Hindlimb muscle (tissue), 1 donor: ENCODE measurements at places on chromosomes 5 and 9.

DNA sequence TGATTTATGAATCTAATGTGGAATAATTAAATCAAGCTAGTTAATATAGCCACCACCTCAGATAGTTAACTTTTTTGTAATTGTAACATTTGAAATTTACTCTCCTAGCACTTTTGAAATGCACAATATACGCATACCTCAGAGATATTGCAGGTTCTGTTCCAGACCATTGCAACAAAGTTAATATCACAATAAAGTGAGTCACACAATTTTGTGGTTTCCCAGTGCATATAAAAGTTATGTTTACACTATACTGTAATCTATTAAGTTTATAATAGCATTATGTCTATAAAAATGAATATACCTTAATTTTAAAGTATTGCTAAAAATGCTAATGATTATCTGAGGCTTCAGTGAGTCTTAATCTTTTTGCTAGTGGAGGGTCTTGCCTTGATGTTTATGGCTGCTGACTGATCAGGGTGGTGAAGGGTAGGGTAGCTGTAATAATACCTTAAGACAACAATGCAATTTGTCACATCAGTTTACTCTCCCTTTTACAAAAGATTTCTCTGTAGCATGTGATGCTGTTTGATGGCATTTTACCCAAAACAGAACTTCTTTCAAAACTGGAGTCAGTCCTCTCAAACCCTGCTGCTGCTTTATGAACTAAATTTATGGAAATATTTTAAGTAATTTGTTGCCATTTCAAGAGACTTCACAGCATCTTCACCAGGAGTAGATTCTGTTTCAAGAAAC is 235.1 kb upstream of the ADAMTSL1 start:
- no peak for DNase-seq

GRCh38 chr5:179732412-179732917 is at the start of gene MAML1:
Gene MAML1 (plus strand): TSS chr5:179732822. CDS start chr5:179733113, 291 bp downstream.
- peak; percentile 100 for DNase-seq

DNA sequence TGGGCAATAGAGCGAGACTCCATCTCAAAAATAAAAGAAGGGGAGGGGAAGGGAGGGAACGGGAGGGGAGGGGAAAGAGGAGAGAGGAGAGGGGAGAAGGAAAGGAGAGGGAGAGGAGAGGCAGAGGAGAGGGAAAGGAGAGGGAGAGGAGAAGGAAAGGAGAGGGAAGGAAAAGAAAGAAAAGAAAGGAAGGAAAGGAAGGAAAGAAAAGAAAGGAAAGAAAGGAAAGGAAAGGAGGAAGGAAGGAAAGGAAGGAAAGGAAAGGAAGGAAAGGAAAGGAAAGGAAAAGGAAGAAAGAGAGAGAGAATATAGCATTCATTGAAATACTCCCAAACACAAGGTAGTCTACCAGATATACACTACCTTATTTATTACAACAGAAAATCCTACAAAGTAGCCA is 44.8 kb downstream of the SUSD1 start:
- no peak for DNase-seq

- DNase-seq, result no peak
Observed at GRCh38 chr5:179668391-179668790, 12.4 kb downstream of the CBY3 start.

DNA sequence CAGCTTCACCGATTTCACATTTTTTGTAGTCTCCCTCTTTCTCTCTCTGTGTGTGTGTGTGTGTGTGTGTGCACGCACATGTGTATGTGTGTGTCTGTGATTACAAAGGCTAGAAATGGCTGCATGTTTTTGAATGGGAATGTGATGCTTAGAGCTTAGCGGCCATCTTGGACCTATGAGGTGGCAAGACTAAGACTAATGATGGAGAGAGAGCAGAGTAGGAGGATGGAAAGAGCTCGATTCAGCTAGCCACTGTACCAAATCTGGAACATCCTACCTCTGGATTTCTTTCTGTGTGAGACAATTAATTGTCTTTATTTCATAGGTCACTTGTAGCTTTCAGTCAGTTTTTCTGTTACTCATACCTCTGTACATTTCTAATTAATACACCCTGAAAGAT is 205.1 kb downstream of the PCSK1 start:
- DNase-seq, result no peak

DNA sequence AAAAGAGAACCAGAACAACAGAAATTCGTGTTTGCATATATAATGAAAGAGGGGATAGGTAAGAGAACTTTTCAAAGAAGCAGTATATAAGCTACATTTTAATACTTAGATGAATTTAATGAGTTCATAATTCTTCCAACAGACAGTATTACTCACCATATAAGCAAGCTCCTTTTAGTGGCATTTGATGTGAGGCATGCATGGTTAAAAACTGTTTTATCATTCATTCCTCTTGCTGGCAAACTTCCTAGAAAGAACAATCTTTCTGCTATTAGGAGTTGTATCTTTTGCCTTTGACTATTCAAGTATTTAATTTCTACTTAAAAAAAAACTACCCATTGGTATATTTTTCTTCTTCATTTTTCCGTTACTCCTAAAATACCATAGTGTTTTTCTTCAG is 65.7 kb upstream of the EIF4EBP3 start:
- DNase-seq, result no peak

GRCh38 chr5:136027311-136027710 is 1.5 kb upstream of the TGFBI start:
- no peak for DNase-seq

GRCh38 chr9:115717711-115718173 is 435.8 kb upstream of the PAPPA start:
- no peak for DNase-seq
